ENCODE measurements at places on chromosomes 4 and X.

DNA sequence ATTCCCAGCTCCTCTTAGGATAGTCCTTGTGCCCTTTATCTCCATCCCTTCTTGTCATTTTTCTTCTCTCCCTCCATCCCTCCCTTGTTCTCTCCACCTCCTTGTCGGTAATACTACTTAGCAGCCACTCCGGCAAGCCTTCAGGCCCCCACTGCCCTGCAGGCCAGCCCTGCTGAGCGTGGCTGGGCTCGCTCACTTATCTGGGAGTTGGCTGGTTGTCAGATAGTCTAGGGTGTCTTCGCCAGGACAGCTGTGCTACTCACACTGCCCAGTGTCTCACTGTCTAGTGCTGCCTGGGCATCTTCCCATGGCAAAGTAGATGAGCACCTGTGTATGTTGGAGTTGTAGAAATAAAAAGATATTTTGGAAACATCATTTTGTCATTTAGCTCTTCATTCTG lies 75.0 kb downstream of the STK32B start:
- DNase-seq = no peak

- DNase-seq = no peak
Measured at GRCh38 chr4:79250887-79251286, 75.0 kb downstream of the NAA11 start.

DNA sequence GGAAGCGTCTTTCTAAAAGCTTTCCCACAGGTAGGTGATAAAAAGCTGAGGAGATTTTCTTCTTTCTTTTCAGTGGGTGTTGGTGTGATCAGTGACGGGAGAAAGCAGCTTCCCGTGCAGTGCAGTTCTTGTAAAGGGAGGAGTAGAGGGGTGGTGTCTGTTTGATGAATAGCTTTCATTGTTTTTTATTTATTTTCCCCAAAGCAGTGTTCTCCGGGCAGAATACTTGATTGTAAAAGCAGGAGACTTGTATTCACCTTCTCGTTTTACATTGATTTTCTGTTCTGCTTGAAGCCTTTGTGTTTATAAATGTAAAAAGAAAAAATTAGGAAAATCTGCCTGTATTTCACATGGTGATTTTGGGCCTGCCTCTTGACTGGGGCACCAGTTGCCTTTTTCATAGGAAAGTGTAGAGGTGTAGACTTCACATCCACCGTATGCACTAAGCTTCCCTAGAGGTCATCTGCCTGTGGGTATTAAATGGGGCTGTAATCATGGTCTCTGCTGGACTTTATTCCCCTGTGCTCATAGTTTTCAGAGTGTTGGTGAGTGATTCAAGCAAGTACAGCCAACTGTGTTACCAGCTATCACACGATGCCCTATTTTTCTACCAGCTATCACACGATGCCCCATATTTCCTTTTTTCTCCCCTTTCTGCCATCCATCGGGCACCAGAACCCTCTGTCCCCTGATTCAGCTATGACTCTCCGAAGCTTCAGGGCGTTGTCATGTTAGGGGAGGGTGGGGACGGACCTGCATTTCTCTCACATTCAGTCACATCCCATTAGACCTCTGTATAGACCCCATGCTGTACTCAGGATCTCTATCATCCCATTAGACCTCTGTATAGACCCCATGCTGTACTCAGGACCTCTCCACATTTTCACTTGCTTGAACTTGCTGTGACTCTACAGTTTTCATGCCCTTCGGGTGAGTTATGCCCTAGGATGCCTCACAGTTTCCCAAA lies 526.5 kb downstream of the TRIML1 start:
- DNase-seq = no peak

DNA sequence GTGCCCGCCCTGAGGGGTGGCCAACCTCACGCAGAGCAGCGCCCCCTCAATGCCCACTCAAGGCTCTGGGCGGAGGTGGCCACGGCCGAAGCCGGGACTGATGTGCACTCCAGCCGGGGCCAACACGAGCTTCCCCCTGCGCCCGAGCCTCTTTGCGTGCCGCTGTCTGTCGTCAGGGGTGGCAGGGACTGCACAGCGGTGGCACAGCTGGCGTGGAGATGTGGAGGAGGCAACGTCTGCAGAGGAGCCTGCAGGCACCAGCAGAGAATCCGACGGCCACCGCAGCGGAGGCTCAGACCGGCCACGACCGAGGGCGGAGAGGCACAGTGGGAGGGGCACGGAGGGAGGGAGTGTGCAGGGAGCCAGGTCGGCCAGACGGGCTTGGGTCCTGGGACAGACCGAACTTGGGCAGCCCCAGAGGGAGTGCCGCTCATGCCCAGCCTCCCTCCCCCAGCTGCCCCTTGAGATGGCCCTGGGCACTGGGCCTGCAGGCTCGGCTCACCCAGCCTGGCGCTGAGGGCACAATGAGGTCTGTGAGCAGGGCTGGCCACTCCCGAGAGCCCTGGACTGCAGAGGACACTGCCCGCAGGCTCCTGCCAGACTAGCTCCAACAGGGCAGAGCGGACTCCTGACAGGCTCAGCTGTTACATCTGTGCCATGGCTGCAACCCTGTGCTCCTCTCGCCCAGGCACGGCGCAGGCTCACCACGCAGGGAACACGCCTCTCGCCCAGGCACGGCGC lies 46.5 kb upstream of the CPLX1 start:
- no peak for DNase-seq

- DNase-seq = no peak
Measured at GRCh38 chr4:7077371-7077770, 9.5 kb upstream of the GRPEL1 start.

GRCh38 chr4:150722908-150723362 lies 141.0 kb downstream of the MAB21L2 start:
- DNase-seq = no peak

DNA sequence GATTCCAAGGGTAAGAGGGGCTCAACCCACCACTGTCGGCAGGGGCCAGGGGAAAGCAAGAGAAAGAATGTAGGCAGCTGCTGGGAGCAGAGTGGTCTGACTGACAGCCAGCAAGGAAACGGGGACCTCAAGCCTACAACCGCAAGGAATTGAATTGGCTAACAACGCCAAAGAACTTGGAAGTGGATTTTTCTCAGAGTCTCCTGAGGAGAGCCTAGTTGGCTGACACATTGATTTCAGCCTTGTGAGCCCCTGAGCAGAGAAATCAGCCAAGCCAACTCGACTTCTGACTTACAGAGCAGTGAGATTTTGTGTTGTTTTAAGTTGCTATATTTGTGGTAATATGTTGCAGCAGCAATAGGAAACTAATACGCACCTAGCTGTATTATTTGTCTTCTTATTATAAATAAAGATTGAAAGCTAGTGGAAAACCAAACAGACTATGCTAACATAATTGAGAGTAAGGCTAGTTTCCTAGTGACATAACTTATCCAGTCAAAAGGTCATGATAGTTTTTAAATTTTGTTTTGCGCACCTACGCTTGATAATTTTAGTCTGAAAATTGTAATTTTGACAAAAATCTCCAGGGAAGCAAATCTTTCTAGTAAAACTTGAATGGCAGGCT lies 145.8 kb upstream of the HCCS start:
- DNase-seq = no peak

- DNase-seq = no peak
Measured at GRCh38 chr4:148025981-148026380, 294.1 kb downstream of the ARHGAP10 start.

Data from natural killer cell treated with Interleukin-12 subunit alpha and Interleukin-12 subunit beta and Interleukin-15 and Interleukin-18, amount 100 ng/mL, for 72 hours (primary cell).